ENCODE measurements at places on chromosomes 4 and X.

- no peak for DNase-seq
Observed at GRCh38 chr4:125951261-125951887, 636.6 kb downstream of the FAT4 start.

GRCh38 chr4:181687116-181687515 lies 556.1 kb upstream of the TENM3 start:
- DNase-seq: no peak

GRCh38 chr4:177320721-177321120 lies 11.0 kb downstream of the NEIL3 start:
- no peak for DNase-seq

DNA sequence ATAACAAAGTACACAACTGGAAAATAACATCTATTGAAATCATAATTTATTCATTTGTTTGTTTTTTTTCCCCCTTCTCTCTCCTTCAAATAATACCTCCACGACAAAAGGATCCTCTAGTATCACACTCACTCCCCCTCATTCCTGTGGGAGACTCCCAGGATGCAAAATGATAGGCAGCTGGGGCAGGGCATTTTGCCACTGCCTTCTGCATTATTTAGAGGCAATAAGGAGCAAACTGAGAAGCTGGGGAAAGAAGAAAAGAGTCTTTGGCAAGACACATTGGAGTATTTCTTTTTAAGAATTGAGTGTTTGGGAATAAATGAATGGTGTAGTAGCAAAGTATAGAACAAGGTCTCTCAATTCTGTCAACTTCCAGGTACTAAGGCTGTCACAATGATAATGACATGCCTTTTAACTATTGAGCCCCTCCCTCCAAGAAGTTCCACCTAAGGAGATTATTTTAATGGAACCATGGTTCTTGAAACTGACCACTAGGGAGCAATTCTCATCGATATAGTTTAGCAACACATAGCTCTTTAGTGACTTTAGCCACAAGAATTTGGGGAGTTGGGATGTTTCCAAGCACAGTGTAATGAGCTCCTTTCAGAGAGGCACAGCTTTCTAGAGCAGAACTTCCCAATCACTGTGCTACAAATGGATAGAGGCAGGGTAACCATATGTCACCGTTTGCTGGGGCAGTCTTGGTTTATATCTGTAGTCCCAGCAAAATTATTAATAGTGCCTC lies 303.3 kb downstream of the FRMPD4 start:
- no peak for DNase-seq

Data from stimulated activated CD8-positive, alpha-beta memory T cell treated with anti-CD3 and anti-CD28 coated beads, Interleukin-7, amount 100 ng/mL, for 1 hour (primary cell).